ENCODE measurements at places on chromosomes 7 and 10.

GRCh38 chr7:80135309-80136104, 876 bp downstream of the GNAI1 start:
- no peak for DNase-seq

DNA sequence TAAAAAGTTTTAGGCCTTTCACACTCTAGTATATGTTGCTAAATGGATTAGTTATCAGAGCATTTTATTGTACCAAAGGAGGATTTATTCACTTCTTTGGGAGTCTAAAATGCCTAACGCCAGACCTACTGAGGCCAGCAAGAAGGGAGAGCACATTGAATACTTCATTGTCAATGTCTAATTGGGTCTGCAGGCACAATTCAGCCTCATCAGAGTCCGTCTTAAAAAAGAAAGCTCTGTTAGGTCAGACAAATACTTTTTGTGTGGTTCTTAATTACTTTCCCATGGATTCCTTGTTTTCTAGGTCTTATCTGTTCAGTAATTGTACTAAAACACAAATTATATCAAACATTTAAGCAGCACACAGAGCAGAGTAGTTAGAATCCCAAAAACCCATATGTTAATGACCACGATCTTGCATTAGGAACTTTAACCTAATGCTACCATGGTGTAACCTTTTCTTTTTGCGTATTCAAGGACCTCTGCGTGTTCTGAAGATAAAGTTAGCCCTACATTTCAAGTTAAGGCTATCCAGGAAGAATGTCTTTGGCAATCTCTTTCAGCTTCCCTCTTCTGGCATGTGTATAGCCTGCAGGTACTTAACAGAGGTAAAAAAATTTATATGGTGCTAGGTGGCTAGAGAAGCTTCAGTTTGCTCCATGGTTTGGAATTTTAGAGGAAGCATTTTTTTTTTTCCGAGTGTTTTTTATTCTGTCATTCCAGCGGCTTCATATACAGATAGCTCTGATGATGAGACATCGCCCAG, 45.7 kb upstream of the STRIP2 start:
- no peak for DNase-seq

DNA sequence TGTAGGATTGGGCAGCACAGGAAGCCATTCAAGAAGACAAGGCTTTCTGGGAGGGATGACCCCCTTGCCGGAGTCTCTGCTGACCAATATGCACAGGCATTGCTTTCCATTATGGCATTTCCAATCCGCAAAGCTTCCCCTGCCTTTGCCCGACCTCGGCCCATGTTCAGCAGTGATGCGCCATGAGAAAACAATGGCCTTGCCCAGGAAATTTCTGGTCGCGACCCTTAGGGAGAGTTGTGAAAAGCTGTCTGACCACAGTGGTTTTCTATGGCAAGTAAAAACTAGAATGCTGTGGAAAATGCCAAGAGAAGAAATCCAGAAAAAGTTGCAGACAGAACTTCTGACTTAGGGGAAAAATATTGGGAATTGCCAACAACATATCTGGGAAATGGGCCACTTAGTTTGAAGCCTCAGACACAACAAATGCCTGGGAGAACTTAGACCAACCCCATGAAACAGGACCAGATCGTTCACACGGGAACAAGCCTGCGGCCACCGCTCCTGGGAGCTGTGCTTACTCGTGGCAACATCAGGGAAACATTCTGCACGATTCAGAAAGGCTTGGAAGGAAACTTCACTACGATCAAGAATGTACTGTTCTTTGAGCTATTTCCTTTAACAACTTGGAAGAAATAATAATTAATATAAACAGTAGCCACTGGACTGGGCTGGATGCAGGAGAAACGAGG, 512.4 kb downstream of the TNS3 start:
- DNase-seq: no peak

DNA sequence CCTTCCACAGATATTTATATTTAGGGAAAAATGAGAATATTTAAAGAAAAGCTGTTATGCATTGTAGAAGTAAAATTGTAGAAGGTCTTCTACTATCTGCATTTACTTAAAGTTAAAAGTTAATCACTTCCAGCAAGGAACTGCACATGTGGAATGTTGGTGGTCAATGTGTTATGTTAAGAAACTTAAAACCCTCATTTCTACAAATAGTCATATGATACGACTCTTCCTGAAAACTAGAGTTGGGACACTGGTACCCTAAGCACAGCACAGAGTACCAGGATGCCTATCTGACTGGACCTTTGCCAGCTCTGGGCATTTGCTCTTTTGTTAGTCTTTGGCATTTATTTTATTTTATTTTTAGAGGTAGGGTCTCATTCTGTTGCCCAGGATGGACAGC, 524.2 kb upstream of the GALNT17 start:
- no peak for DNase-seq

DNA sequence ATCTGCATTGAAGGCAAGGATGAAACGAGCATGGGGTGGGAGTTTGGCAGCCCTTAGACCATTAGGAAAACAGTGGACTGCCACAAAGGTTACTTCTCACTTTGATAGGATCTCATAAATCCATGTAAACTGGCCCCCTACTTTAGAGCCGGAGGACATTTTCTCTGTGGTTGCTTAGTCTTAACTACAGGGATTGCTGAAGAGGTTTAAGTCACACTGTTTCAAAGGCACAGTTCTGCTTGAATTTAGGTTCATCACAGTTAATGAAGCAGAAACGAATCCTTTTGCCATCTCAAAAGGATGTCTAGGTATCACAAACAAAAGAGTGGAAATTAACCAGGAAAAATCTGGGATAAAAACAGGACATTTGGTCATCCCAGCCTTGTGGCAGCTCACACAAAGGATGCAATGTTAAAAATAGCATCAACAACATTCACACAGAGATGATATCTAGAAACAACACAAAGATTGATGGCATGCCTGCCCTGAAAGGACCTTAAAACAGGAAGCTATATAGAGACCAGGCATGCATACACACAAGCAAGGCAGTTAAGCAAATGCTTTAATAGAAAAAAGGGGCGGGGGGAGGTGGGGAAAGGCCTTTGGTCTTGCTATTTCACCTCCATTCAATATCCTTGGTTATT, 74.0 kb downstream of the DOCK4 start:
- no peak for DNase-seq

DNA sequence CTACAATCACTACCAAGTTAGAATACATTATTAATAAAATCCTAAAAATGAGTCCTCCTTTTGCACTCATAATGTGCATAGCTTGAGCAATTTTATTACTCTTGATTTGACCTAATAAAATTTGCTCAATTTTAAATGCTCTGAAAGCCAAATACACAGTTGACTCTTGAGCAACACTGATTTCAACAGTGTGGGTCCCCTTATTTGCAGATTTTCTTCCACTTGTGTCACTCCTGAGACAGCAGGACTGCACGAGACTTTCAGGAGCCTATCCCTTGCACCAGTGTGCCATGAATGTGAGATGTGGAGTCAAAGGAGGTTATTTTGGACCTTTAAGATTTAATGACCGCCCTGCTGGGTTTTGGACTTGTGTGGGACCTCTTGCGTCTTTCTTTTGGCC, 23.2 kb downstream of the RNF216 start:
- DNase-seq: no peak

DNA sequence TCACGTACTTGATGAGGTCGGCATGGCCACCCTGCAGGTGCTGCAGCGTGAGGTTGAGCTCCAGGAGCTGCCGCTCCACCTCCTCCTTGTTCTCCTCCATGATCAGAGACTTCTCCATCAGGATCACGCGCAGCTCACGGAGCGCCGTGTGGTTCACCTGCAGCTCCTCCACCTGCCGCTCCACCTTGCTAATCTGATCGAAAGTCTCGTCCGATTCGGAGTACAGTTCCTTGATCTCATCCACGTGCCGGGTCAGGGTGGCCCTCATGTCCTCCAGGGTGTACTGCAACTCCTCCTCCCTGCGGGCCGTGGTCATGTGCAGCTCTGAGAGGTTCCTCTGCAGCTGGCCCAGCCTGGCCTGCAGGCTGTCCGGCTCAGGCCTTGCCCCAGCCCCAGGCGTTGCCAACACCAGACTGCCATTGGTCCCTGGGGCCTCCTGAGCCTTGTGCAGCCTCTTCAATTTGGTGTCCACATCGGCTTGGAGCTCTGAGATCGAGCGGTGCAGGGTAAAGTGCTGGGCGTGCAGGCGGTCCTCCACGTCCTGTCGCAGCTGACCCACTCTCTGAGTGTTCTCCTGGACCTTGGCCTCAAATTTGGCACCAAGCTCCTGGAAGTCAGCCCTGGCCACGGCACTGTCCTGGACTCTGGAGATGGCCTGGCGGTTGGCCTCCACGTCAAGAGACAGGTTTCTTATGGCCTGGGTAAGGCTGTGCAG, 13.9 kb downstream of the MMRN2 start:
- no peak for DNase-seq

DNA sequence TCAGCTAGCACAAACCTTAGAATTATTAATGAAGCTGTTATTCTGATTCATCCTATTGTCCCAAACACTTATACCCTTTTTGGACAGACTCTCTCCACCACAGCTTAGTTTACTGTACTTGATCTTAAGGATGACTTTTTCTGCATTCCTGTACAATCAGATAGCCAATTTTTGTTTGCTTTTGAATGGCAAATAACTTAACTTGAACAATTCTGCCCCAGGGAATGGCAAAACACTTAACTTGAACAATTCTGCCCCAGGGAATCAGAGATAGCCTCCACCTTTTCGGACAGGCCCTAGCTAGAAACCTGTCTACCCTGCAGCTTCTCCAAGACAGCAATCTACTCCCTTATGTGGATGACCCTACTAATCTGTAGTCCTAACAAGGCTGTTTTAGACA, 668.0 kb upstream of the LRRTM3 start:
- no peak for DNase-seq

- no peak for DNase-seq
Measured at GRCh38 chr10:4141471-4141870, 356.5 kb upstream of the KLF6 start.
